ENCODE measurements at places on chromosomes 11 and 22. TPM values are rescaled to one million over a fixed set of nuclear protein-coding genes. Genes with fewer than 3 reads are reported as not detected.

DNA sequence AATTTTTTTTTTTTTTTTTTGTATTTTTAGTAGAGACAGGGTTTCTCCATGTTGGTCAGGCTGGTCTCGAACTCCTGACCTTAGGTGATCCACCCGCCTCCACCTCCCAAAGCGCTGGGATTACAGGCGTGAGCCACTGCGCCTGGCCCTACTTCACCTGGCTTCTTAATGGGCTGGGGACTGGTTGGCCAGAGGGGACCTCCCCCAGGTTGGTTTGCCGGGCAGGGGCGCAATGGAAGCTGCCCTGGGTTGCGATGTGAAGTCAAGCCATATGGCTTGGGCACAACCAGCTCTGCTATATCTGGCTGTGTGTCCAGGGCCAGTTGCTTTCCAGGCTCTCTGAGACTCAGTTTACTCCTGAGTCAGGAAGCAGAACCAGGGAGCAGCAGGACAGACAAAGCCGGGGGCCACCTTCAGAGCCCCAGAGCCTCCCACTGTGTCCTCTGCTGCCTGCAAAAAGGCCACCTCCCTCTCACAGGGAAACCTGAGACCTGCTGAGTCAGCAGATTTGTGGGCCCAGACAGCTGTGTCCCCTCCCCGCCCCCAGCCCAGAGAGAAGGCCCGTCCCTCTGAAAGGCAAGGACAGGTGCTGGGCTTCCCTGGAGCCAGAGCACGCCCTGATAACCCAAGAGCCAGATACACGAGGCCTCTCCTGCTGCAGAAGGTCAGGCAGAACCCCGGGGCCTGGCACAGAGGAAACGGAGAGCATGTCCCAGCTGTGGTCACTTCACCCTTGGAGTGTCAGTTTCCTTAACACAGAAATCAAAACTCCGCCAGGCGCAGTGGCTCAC, 29.2 kb upstream of the DAGLA start:
- no peaks in the 10 kb centered on the region for H3K4me1 ChIP-seq
- H3K4me3 ChIP-seq = no peak overlapping the region
- DNase-seq = no peak
- H3K27me3 ChIP-seq = no peaks in the 10 kb centered on the region

DNA sequence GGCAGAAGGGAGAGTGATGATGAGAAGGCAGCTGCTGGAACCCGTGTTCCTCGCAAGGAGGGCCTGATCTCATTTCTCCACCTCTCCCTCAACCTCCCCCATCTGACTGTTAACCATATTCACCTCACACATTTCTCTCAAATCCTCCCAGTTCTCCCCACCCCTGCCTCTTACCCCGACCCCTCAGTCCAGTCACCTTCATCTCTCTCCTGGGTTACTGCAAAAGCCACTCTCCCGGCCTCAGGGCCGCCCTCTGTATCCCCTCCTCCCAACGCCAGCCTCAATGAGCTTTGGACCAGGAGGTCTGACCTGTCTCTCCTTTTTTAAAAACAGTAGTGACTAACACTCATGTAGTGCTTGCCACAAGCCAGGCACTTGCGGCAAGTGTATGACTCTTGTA, 29.5 kb upstream of the LMO1 start:
- no peak overlapping the region for H3K4me3 ChIP-seq
- H3K36me3 ChIP-seq = no peaks in the 10 kb centered on the region
- no peak overlapping the region for H3K27ac ChIP-seq
- no peak for DNase-seq

DNA sequence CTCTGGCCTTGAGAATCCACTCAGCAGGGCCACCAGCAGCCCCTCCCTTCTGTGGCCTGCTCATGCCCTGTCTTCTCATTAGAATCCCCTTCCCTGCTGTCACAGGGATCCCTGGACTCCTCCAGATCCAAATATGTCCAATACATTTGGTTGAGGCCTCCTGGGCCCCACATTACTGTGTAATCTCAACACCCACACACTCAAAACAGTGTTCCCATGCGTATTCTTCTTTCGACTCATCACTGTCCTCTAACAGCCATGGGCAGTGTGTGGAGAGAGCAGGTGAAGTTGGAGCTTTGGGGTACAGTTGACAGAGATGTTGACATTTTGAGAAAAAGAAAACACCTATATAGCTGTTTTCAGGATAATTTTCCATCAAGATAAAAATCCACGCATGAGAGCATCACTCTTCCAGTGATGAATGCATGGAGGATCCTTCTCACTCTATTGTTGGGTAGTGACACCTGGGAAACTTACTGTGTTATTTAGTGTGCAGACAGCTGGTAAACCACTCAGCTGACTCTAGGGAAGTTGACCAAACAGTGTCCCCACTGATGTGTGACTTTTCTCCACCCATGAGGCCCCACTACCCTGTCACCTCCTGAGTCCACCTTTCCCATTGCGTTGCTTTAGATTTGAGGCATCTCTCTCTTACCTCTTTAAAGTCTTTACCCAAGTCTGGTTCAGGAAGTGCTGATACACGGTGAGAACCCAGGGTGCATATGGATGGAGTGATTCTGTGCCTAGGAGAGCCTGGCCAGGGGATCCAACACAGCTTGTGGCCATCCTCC, 28.7 kb upstream of the VPREB1 start:
- DNase-seq = no peak
- no peak overlapping the region for H3K27ac ChIP-seq
- H3K36me3 ChIP-seq = no peaks in the 10 kb centered on the region
- no peak overlapping the region for H3K4me3 ChIP-seq
- H3K27me3 ChIP-seq = no peaks in the 10 kb centered on the region

GRCh38 chr22:37442135-37442534, 14.9 kb upstream of the ELFN2 start:
- H3K27me3 ChIP-seq = no peaks in the 10 kb centered on the region
- H3K27ac ChIP-seq = no peak overlapping the region
- H3K36me3 ChIP-seq = no peaks in the 10 kb centered on the region

The EXPH5 gene
- total RNA-seq = 0.85 TPM

DNA sequence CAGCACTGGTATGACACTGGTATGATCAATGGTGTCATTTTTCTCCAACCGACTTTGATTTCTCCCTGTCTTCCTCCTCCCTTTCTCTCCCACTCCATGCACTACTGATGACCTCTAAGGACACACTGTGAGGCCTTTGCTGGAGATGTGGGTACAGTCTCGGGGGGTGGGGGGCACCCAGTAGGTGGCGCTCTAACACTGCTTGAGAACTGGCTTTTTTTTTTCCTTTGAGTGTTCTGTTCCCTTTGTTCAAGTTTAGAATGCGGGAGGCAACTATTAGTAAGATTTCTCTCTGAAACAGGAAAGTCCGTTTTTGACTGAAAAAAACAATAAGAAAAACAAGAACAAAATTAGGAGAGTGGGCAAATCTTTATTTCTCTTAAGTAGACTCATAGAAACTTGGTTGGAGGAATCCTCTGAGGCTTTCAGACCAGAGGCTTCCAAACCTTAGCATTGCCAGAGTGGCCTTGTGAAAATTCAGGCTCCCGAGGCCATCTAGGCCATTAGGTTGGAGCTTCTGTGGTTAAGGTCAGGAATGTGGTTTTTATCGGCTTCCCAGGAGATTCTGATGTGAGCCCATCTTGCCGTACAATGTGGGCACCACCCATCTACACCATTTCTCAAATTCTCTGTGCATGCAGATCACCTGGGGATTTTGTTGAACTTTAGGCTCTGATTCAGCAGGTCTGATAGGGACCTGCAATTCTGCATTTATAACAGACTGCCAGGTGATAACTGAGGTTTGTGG, 43.2 kb downstream of the PANX1 start:
- H3K36me3 ChIP-seq = no peaks in the 10 kb centered on the region
- H3K27me3 ChIP-seq = no peaks in the 10 kb centered on the region
- H3K4me1 ChIP-seq = no peaks in the 10 kb centered on the region
- H3K27ac ChIP-seq = no peak overlapping the region

GRCh38 chr11:64372802-64373597, 14.0 kb downstream of the RPS6KA4 start:
- peaks cover 5% of the 10 kb centered on the region for H3K4me1 ChIP-seq
- H3K27me3 ChIP-seq = no peaks in the 10 kb centered on the region
- DNase-seq = peak; percentile 25
- H3K36me3 ChIP-seq = no peaks in the 10 kb centered on the region
- H3K4me3 ChIP-seq = peak overlapping the region; percentile 42

The RBMXL2 gene
- total RNA-seq = 0.10 TPM

Data from Panc1 (cell line).